ENCODE measurements at places on chromosomes 5 and 9.

DNA sequence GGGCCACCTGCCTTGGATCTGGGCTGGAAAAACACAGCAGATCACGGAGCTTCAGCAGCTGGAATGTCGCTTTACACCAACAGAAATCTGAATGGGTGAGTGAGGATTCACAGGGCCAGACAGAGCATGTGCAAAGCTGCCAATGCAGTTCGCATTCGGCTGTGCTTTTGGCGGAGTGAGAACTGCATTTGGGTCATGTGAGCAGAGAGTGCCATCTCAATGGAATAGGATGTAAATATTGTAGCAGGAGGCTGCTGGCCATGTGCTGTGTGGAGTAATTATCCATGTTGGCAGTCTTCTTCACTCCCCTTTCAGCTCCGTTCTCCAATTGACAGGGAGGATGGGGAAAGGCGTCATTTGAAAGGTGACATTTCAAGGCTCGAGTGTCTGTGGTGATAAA is at the start of gene ANKRD55:
Gene ANKRD55, minus strand, starts transcription at position 101 of the 400 bp plus-strand sequence. CDS start 417 bp downstream, outside the sequence.
- ATAC-seq: peak; percentile 98

- no peak for ATAC-seq
These were observed 205.9 kb downstream of the PDZD2 start for GRCh38 chr5:31844622-31845345.

DNA sequence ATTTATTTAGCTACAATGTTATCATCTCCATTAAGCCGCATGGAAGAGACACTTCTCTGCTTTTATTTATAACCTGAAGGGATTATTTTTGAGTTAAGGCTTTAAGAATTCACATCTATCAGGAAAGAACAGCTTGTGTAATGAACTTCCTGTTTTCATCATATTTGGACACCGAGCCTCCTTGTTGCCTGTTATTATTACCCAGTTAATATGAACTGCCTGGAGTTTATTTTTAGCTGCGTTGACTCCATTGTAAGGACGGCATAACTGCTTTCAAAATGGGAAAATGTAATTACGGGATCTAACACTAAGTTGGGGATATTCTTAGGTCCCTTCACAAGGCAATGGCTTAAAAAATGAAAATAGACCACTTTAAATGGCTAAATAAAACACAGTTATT is 89.0 kb upstream of the NR4A3 start:
- no peak for ATAC-seq

GRCh38 chr5:5078009-5078897 is 61.9 kb upstream of the ADAMTS16 start:
- ATAC-seq: peak; percentile 85

- no peak for ATAC-seq
These were observed 82.7 kb downstream of the HSD17B3 start for GRCh38 chr9:96219026-96219899.

GRCh38 chr5:78570646-78571045 is 77.9 kb downstream of the LHFPL2 start:
- no peak for ATAC-seq

- ATAC-seq: no peak
These were observed 2034.6 kb upstream of the ACO1 start for GRCh38 chr9:30349526-30350513.

DNA sequence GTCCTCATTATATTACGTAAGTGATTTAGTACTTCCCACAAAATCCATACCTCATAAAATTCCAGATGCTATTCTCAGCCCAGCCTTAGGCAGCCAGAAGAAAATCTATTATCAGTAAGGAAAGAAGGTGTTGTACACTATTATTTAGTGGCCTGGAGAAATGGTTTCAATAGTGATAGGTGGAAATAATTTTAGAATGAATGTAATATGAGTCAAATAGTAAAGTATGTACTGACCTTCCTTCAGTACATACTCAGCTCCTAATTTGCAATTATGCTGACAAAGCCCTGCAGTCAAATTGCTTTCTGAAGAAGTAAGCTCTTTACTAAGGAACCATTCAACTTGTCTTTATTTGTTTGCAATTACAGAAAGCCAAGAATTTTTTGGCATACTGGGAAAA is 409.2 kb downstream of the HTR1A start:
- ATAC-seq: peak; percentile 82

GRCh38 chr9:37924538-37924937 is 20.6 kb upstream of the SLC25A51 start:
- ATAC-seq: no peak

GRCh38 chr5:136666970-136667620 is 301.8 kb upstream of the TRPC7 start:
- no peak for ATAC-seq

- ATAC-seq: no peak
These were observed 276.3 kb downstream of the EPB41L4A start for GRCh38 chr5:112142769-112143270.

Measured in motor neuron (in vitro differentiated cells).